B cell (primary cell): ENCODE measurements at places on chromosomes 1 and 21.
A peak's percentile ranks its signal among the peaks of the same experiment; 100 is the strongest.

DNA sequence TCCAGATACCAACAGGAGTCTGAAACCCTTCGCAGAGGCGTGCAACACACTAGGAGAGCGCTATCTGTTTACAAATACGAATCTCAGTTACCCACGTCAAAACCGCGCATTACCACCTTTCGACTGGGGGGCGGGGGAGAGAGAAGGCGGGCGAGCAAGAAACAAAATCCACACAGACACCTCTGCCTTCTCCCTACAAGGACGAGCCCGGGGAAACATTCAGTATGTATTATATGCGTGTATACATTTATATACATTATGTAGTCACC, 722 bp downstream of the TUT4 start:
- peak; percentile 83 for DNase-seq

DNA sequence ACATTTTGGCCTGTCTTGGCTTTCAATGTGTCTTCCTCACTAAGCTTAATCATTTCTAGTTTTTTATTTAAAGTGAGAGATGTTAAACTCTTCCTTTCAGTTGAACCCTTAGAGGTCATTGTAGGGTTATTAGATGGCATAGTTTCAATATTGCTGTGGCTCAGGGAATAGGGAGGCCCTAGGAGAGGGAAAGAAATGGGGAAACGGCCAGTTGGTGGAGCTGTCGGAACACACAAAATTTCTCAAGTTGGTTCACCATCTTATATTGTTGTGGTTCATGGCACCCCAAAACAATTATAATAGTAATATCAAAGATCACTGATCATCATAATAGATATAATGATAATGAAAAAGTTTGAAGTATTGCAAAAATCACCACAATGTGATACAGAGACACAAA, 31.4 kb upstream of the KAZN start:
- DNase-seq = no peak

GRCh38 chr1:218557731-218558130, 212.6 kb downstream of the TGFB2 start:
- DNase-seq = no peak

- DNase-seq = no peak
Measured at GRCh38 chr1:202434059-202434458, 85.6 kb downstream of the PPP1R12B start.

DNA sequence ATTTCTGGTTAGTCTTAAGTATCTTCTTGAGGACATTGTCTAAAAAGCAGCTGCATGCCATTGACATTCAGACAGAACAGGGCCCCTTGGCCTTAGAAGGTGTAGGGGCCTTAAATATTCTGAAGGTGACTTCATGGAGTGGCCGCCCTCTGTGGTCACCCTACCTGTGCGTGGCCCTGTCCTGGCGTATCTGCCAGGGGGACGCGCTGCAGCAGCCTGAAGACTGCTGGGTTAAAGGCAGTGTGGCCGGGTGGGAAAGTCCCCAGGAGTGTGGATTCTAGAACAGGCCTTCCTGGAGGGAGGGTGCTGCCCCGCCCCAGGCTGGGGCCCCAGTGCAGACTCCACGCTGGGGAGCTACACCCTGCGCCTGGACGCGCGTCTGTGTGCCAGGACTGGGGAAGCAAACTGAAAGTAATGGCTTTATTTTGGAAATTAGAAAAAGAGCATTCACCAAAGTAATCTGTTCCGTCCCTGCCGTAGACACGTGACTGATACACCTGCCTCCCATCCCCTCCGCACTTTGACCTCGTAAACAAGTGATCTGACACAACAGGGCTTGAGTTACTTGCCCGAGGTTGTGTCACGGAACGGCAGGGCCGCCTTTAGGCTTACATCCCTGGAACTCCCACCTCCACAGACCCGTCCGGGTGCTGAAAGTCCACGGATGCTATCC, 1.8 kb downstream of the AGPAT3 start:
- peak; percentile 58 for DNase-seq

DNA sequence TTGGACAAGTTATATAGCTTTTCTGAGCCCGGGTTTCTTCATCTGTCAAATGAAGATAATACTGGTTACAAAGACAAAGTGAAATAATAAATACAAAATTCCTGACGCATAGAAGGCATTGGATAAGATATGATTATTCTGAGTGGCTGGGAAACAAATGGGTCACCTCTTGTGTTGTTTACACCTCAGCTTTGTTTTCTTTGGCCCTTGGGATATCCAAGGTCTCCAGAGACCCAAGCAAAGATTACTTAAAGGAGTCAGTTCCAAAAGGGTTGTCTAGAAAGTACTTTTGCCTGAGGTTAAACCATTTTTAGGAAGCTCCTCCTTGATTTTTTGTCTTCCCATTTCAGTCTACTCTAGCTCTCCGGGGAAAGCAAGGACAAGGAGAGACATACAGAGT, 9.7 kb downstream of the KHDRBS1 start:
- no peak for DNase-seq

DNA sequence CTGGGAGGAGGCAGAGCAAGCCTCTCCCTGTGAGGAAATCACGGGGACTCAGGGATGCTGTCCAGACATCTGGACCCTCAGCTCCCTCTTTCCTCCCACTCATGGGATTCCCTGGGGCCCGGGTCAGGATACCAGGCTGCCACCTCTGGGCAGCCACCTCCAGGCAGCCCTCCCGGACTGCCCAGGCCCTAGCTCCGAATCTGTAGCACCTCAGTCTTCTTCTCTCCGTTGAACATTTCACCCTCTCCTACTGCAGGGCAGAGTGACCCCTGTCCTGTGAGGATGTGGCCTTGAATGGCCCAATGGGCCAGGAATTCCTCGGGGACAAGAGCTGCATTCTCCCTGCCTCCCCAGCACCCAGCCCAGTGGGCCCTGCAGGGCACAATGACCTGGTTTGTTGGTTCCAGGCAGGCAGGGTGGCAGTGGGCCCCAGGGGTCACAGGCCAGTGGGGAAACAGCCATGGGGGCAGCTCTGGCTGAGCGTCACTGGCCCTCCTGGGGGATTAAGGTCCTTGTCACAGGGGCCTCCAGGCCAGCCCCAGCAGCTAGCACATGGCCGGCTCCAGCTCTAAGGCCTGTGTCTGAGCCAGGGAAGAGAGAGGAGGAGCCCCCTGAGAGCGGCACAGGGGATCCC, 9.5 kb upstream of the TTC34 start:
- no peak for DNase-seq

DNA sequence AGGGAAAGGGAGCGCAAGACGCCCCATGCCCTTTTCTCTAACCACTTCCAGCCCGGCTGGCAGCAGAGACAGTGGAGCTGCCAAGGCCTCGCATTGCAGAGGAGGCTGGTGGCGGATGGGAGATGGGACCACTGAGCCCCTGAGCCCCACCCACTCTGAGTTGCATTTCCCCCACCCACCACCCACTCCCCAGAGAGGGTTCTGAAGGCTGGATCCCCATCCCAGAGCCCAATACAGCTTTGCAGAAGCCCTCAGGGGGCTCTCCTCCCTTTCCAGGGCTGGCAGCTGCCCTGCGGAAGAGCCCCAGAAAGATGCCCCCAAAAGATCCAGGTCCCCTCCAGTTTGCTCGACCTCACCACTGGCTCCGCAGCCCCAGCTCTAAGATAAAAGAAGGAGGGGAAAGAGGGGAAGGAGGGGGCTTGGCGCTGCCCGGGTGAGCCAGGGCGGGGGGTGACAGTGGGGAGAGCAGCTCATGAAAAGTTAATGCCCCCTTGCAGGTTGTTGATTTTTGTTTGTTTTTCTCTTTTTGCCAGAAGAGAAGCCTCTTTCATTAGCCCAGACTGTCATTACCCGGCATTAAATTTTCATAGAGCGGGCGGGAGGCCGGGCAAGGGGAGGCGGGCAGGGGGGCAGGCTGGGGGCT, 38.4 kb upstream of the CASZ1 start:
- DNase-seq = no peak

GRCh38 chr21:15343066-15343465, 278.3 kb upstream of the NRIP1 start:
- DNase-seq = no peak

GRCh38 chr1:42259739-42260064, 75.3 kb downstream of the FOXJ3 start:
- DNase-seq = no peak

DNA sequence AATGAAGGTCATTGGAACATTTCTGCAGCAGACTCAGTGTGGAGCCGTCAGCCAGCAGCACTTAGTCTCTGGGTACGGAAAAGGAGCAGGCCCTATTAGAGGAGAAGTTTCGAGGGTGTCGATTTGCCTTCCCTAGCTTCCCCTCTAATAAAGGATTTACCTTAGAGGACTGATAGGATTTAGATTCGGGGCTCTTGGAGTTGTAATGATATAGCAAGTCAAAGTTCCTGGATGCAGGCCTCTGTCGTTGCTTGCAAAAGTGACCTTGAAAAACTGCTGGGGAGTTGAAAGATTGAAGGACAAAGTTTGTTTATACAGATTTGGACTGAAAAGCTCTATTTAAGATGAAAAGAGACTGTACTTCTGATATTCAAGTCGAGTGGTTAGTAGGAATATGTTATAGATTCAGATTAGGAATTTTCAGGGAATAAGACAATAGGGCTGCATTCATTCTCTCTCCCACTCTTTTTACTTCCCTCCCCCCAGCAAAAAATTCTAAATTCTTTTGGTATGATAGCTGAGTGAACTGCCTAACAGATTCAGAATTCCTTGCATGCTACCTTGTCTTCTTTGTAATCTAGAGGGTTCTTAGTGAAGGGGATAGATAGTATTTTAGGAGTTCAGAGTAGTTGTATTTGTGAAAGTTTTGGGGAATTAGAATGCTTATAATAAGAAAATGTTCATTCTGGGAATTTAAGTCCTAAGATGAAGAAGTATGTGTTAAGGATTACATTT, 19.2 kb downstream of the NFYC start:
- no peak for DNase-seq

- DNase-seq = no peak
Measured at GRCh38 chr1:209526137-209526536, 57.4 kb upstream of the CAMK1G start.

GRCh38 chr1:216462066-216462775, 39.0 kb upstream of the USH2A start:
- DNase-seq = no peak

GRCh38 chr1:107831921-107832320, 133.1 kb downstream of the VAV3 start:
- no peak for DNase-seq

GRCh38 chr1:50605186-50605875, 182.1 kb upstream of the DMRTA2 start:
- DNase-seq = peak; percentile 10

GRCh38 chr1:1004420-1004779, 4.5 kb upstream of the HES4 start:
- DNase-seq = no peak

DNA sequence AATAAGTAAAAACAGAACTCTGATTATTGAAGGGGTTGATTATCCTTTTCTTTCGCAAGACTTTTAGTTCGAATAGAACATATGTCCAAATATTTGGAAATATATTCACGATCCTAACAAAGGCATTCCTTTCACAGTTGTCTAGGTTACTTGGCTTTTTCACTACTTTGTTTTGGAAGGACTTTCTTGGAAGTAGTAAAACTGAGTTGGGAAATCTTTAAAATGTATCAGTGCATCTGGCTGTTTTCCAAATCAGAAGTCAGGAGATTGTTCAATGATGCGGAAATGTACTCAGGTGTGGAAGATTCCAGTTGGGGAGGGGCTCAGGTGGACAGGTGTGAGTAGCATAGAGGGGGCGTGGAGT, 67.1 kb downstream of the SH3BGR start:
- DNase-seq = no peak

DNA sequence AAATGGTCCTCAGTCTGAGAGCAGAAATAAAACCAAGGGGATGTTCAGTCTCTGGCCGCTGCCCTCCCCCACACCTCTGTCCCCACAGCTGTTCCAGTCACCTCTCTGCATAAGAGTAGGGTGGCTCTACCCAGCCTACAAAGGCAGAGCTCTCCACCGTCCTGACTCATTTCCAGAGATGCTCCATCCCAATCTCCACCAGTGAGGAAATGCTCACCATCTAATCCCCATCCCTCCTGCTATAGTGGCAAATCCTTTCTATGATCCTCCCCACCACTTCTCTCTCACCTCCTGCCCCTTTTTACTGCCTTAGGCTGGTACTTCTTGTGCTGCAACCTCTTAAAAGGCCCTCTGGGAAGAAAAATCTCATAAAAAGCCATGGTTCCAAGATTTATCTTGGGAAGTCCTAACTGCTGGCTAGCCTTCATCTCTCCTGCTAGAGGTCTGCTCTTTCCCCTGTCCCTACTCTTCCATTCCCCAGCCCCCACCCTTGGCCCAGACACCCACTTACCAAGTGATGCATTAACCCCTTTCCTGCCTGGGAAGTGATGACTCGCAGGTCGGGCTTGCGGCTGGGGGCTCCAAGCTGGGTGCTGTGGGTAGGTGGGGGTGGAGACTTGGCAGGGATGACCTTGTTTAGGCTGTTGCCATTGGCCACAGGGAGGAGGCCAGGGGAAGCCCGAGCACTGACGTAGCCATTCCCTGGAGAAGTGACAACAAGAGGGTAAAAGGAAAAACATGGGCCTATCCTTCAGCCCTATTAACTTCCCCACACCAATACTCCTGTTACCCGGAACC, 23.9 kb downstream of the MEF2D start:
- no peak for DNase-seq

DNA sequence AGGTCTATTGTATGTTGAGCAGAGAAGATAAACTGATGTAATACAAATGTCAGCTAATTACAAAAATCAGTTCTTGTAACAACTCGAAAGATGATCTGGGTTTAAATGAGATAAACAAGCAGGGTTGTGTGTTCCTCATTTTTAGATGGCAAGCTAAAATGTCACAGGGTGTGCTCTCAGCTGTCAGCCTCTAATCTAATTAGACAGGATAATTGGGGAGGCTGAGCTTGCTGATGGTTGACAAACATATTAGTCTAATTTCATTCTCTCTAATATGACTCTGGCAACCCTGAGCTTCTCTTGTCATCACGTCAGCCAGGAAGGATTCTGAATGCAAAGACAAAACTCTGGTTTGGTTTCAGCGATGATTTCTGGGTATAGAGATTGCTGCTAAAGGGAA, 335.3 kb upstream of the KAZN start:
- no peak for DNase-seq

DNA sequence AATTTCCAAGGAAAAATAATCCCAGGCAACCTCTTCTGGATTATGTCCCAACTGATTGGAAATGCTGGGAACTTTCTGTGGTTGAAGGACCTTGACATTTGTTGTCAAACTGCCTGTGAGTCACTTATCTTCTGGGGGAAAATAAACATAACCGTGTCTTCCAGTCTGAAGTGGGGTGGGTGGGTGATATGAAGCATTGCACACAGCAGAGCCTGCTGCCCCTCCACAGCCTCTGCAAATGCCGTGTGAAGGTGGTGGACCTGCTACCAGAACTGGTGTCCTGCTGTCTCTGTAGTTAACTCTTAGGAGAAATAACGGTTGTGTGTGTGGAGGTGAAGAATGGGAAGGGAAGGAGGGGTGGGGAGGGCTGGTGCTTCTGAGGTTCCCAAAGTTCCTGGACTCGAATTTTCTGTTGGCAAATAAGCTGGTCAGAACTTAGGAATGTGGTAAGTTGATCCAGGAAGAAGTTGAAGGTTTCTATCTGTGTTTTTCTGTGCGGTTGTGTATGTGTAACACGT, 23.2 kb downstream of the GALNT2 start:
- no peak for DNase-seq

GRCh38 chr1:59692591-59692990, 122.2 kb upstream of the HOOK1 start:
- peak; percentile 82 for DNase-seq

- no peak for DNase-seq
Measured at GRCh38 chr21:38861056-38861455, 55.3 kb downstream of the ETS2 start.

- DNase-seq = peak; percentile 19
Measured at GRCh38 chr1:193185901-193186731, at the start of gene B3GALT2. TSS of gene B3GALT2 (minus strand) at chr1:193186613. CDS start at chr1:193181562, 5,051 bp downstream.
